Aorta (tissue), 5 donors: ENCODE measurements at places on chromosomes 4 and X. TPM values are rescaled to one million over a fixed set of nuclear protein-coding genes. Genes with fewer than 3 reads are reported as not detected.

The KLHL4 gene
- 1.2 TPM for total RNA-seq

The ELF4 gene
- total RNA-seq: 14.5 TPM

The REELD1 gene
- total RNA-seq: 0.29 TPM

The SEL1L3 gene
- 13.6 TPM for total RNA-seq

The PAGE5 gene
- not detected for total RNA-seq

The GYG2 gene
- 3.1 TPM for total RNA-seq

The TCEAL6 gene
- total RNA-seq: 0.55 TPM

The TMPRSS11B gene
- total RNA-seq: not detected

The DMP1 gene
- 0.16 TPM for total RNA-seq

- DNase-seq: no peak
Observed at GRCh38 chr4:107094332-107094731, 58.2 kb upstream of the DKK2 start.

DNA sequence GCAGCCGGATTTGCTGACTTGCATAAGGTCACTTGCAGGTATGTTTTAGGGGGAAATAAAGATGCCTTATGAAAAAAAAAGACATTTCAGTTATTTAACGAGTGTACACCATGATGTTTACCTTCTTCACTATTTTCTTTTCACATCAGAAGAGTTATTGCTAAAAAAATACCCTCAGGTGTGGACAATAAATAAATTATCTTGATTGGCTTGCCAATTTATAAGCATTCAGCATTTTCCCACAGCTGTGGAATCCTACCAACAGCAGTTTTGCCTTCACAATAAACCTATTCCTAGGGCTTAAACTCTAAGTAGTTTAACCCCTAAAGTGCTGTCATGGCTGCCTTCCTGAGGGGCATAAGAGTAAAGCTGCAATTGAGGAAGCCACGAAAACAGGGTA, 83.4 kb upstream of the S100G start:
- no peak for DNase-seq

DNA sequence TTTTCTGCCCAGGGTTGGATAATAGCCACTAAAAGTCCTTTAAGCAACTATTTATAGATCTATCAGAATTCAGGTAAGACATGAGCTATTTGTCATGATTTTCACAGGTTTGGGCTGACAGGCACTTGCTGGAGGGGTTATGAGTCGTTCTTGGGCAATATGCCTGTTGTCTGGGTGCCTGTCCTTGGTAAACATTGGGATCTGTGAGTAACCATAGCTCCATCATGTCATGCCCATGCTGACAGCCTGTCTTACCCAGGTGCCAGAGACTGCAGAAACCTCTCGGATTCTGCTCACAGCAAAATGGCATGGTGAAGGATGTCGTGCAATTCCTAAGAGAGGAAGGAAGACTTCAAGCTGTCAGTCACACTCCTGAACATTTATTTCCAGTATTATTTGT, 116.0 kb upstream of the PUDP start:
- DNase-seq: no peak

DNA sequence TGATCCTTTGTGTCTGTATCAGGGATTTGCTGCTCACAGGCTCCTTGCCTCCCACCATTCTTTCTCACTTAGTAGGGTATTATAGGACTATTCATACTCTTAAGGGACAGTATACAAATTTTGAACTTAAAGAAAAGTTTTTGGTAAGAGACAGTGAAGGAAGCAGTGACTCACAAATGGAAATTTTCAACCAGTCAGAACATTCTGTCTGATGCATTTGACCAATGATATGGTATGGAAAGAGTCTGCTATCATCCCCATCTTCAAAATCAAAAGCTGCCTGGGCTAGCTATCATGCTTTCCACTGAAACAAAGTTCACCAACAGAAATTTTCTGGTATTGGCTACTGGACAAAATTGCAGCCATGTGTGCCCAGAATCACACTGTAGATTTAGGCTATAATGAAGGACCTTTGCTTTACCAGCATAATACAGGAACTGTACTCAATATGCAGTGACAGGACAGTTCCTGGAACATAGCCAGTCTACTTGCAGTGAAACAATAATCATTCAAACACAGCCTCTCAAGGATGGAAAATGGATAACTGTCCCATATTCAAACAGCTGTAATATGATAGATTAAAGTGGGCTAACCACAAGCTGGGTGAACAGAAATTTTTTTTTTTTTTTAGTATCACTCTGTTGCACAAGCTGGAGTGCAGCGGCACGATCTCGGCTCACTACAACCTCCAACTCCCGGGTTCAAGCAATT, 109.0 kb upstream of the ACSL4 start:
- DNase-seq: no peak

DNA sequence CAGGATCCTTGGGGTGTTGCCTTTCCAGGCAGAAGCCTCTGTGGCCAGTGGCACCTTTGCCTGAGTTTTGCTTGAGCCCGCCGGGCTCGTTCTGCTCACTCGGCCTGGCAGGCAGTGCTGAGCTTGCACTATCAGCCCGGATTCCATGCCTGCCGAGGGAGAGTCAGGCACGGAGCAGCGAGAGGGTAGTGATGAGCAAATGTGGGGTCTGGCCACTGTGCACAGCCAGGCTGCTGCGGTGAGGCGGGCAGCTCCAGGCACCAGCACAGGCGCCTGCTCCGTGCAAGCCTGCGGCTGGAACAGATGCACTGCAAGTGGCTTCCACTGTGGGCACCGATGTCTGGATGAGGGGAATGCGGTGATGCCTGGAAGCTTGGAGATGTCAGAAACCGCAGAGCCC, 619.2 kb downstream of the RAPGEF2 start:
- no peak for DNase-seq

DNA sequence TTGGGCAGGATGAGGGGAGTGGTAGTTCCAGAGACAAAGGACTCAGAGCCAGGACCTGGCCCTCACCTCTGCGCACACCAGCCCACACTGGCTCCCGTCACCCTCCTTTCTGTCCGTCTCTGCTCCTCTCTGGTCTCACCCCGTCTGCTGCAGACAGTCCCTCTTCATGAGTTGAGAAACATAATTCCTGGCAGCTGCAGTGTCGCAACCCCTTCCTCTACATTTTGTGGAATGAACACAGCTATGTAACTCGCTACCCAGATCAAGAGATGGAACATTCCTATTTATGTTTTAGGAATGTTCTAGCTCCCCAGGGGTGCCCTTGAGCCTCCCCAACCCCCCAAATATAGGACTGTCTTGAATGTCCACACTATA, 59.3 kb downstream of the SHROOM2 start:
- no peak for DNase-seq

GRCh38 chr4:187125062-187125461, 401.4 kb upstream of the FAT1 start:
- DNase-seq: no peak

- DNase-seq: no peak
Observed at GRCh38 chrX:46072791-46073190, 472.4 kb downstream of the ZNF674 start.

- no peak for DNase-seq
Observed at GRCh38 chr4:73851293-73851692, 1.8 kb upstream of the PF4V1 start.

- DNase-seq: no peak
Observed at GRCh38 chr4:126687655-126688358, 945.0 kb upstream of the INTU start.

DNA sequence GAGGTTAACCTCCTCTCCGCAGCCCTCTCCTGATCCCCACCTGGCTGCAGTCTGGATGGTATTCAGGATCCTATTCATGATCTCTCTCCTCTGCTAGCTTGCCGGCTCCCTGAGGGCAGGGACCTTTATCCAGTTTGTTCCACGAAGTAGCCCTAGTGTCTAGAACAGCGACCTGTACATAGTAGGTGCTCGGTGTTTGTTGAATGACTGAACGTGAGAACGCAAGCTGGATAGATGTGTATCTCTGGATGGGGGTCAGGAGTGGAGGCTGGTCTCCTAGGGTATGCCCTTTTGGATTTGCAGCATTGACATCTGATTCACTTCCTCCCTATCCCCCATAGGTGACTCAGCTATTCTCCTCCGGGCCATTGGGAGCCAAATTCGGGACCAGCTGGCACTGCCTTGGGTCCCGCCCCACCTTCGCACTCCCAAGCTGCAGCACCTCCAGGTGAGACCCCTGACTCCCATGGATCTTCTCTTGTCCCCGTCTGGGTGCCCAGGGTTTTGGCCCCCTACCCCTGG, 7.3 kb downstream of the CCDC22 start:
- no peak for DNase-seq

GRCh38 chr4:127843704-127844600, 36.7 kb upstream of the PLK4 start:
- no peak for DNase-seq

- DNase-seq: no peak
Observed at GRCh38 chr4:145035494-145036136, 62.4 kb downstream of the ANAPC10 start.

- DNase-seq: no peak
Observed at GRCh38 chr4:12672303-12672702, 811.8 kb downstream of the RAB28 start.

DNA sequence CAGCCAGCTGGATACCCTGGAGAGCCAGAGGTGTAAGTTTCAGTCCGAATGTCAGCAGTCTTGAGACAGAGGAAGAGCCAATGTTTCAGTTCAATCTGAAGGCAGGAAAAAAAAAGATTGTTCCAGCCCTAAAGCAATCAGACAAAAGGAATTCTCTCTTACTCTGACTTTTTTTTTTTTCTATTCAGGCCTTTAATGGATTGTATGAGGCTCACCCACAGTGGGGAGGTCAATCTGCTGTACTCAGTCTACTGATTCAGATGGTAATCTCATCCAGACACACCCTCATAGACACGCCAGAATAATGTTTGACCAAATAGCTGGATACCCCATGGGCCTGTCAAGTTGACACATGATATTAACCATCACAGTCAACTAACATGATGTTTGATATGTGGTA, 51.9 kb downstream of the TEX13A start:
- no peak for DNase-seq

- no peak for DNase-seq
Observed at GRCh38 chr4:163527172-163527571, 32.7 kb downstream of the TMA16 start.

GRCh38 chr4:3295837-3296624, 3.2 kb downstream of the RGS12 start:
- DNase-seq: peak; percentile 35
